ENCODE measurements at places on chromosomes 1 and 21.

GRCh38 chr1:74652711-74653139, 20.9 kb downstream of the ERICH3 start:
- DNase-seq, result no peak

DNA sequence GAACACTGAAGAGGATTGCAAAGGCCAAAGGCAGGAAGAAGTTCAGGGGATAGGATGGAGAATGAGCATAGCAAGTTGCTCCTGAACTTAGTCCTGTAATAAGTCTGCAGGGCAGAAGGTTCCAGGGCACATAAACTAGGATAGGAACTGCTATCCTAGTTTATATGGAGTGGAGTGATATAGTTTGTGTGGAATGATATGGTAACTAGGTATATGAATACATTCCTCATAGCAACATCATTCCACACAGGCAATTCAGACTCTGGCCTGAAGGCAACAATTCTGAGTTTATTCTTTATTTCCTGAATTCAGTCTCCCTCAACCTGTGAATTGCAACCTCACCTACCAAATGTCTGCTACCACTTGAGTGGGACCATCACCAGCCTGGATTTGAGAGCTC, 154.9 kb upstream of the GREM2 start:
- no peak for DNase-seq

GRCh38 chr1:94698759-94699502, 121.2 kb upstream of the SLC44A3 start:
- DNase-seq, result no peak

- DNase-seq, result no peak
These were observed 26.3 kb upstream of the BCAR3 start for GRCh38 chr1:93707956-93708355.

All from AML-193 (cell line).